ENCODE measurements at places on chromosomes 6 and 20.

GRCh38 chr6:14743144-14743473 lies 502.8 kb upstream of the JARID2 start:
- DNase-seq, result no peak

- no peak for DNase-seq
These were observed 40.2 kb downstream of the PDYN start for GRCh38 chr20:1953621-1954020.

GRCh38 chr6:163367497-163368183 lies 46.9 kb upstream of the QKI start:
- DNase-seq, result no peak

- DNase-seq, result no peak
These were observed 19.0 kb upstream of the BHLHE23 start for GRCh38 chr20:63025534-63026331.

GRCh38 chr6:151808371-151809241 lies 1.1 kb downstream of the ESR1 start:
- no peak for DNase-seq

GRCh38 chr20:33646191-33646590 lies 15.9 kb upstream of the C20orf144 start:
- DNase-seq, result no peak

- no peak for DNase-seq
These were observed 320.6 kb downstream of the QKI start for GRCh38 chr6:163735076-163735475.

GRCh38 chr20:15756754-15757115 lies 816.5 kb downstream of the KIF16B start:
- no peak for DNase-seq

- no peak for DNase-seq
These were observed 6.0 kb downstream of the APMAP start for GRCh38 chr20:24986436-24987015.

GRCh38 chr6:169132352-169132940 lies 121.2 kb downstream of the THBS2 start:
- DNase-seq, result no peak

DNA sequence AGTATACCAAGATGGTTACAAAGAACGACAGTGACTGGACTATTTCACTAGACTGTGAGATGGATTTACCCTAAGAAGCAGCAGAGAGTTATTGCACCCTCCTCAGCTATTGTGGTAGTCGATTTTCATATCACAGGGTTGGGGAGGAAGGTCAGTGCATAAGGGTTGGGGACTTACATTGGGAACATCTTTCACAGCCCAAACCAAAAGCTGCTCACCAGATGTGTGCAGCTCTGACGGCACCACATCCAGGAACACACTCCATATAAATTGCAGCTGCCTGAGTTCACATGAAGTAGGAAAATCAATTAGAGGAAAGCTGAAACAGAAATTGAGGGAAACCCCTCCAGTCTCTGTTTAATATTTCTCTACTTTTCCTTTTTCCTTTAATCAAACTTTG lies 470.5 kb upstream of the NRSN1 start:
- no peak for DNase-seq

- DNase-seq, result no peak
These were observed 324.9 kb upstream of the CITED2 start for GRCh38 chr6:139699335-139699734.

DNA sequence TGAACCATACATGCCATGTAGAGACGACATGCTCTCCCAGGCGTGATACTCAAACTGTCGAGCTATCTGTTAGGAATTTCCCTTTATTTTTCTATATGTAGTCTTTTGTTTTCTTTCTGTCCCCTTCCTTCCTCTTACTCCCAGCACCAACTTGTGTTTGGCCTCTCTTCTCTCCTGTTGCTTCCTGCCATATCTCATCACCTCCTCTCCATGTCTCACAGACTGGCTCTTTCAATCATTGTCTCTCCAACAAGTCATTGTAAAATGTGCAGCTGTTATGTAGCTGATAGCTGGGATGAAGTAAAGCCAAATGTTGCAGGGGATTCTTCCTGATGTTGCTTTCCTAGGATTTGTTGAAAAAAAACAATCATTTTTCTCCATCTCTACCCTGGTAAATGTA lies 234.5 kb downstream of the TMEM242 start:
- DNase-seq, result no peak

GRCh38 chr6:144234399-144234798 lies 50.7 kb upstream of the UTRN start:
- no peak for DNase-seq

DNA sequence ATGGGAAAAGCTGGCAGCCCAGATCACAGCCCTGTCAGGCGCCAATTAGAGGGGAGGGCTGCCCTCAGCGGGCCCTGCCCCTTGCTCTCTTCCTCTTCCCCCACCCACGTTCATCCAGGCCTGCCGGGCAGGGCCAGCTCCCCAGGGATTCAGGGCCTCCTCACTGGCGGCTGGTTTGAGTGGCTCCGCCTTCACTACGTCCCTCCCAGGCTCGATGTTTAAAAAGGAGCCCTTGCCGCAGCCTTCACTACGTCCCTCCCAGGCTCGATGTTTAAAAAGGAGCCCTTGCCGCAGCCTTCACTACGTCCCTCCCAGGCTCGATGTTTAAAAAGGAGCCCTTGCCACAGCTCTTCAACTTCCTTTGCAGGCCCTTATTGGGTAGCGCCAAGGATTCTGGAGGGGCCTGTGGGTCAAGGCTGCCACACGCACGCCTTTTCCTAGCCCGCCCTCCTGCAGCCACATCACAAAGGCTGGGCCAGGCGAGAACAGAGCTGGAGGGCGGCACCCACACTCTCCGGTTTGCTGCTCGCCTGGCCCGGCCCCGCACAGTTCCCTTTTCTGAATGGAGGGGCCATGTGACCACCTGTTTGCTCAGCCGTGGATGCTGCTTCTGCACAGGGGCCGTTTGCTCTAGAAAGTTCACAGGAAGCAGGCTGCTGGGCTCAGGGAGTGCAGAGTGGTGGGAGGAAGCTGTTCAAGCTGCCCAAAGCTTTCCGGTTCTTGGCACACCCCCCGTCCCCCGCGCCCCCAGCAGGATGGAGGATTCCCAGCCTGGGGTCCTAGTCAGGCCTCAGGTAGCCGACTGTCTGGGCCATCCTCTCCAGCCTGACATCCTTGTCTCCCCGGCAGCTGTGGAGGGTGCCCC lies 1.6 kb downstream of the SLC17A9 start:
- DNase-seq, result peak; percentile 60

DNA sequence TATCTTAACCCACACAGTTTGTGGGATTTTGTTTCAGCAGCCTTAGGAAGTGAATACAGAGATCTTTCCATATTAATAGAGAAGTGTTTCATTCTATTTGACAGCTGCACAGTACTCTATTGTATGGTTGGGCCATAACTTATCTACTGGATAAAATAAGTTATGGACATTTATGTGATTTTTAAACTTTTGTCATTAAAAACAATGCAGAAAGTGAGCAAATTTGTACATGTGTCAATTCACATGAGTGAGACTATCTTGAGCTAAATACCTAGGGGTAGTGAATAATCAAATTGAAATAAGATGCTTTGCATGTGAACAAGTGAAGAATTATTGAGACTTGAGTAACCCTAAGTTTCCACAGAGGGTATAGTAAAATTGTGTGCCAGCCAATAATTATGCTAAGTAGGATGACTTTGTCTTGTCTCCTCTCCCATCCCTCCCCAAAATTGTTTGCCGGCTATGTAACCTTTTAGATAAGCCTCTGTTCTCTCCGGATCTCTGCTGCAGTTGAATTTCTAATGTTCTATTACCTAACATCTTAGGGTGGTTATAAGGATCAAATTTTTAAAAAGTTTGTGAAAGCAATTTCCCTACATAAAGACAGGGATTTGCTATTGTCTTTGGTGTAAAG lies 33.3 kb upstream of the TPBG start:
- DNase-seq, result no peak

GRCh38 chr20:24604966-24605665 lies 135.7 kb downstream of the SYNDIG1 start:
- no peak for DNase-seq

DNA sequence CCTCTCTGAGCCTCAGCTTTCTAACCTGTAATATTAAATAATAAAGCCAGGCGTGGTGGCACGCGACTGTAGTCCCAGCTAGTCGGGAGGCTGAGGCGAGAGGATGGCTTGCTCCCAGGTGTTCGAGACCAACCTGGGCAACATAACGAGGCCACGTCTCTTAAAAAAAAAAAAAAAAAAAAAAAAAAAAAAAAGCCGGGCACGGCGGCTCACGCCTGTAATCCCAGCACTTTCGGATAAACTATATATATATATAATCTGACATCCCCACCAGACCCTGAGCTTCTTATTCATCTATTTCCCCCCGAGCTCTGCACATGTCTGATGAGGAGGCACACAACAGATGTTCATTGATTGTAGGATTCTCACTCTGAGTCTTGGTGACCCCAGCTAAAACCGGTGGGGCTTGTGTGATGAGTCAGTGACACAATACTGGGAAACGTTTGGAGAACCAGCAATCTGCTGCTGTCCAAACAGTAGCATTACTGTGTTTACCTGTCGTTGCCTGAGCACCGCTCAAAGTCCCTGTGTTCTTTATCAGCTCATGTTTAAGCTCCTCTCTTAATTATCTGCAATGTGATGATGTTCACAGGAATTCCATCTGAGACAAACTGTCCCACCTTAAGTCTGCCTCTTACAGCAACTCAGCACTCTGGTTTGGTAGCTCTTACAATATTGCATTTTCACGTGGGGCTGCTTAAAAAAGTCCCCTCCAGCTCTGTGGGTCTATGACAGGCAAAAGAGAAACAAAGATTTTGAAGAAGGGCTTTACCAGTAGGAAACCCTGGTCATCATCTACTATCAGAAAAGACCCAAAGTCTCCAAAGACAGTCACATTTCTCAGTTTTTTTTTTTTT lies 1.0 kb upstream of the SPATA2 start:
- DNase-seq, result no peak

- DNase-seq, result no peak
These were observed 3.6 kb upstream of the FOXC1 start for GRCh38 chr6:1605893-1606779.

GRCh38 chr6:166849749-166850183 lies 106.6 kb downstream of the RNASET2 start:
- no peak for DNase-seq

- no peak for DNase-seq
These were observed 14.1 kb downstream of the C6orf141 start for GRCh38 chr6:49564552-49564951.

- no peak for DNase-seq
These were observed 195.5 kb downstream of the DLL1 start for GRCh38 chr6:170095273-170095981.

GRCh38 chr6:155974811-155975323 lies 519.2 kb upstream of the NOX3 start:
- no peak for DNase-seq

DNA sequence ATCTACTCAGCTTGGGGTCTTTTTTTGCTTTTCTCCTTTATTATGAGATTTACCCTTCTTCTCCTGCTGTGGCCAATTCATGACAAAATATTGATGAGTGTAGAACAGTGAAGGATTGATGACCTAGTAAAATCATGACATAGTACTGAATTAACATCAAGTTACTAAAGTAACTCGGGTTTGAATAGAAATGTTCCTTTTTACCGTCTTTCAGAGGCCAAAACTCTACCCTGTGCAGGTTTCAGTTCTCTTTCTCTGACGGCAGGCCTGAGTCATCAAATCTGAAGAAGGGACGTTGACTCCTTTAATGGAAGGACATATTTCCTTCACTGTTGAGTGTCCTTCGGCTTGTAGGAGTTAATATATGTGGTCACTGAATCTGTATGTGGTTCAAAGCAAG lies 80.7 kb downstream of the RREB1 start:
- DNase-seq, result no peak

DNA sequence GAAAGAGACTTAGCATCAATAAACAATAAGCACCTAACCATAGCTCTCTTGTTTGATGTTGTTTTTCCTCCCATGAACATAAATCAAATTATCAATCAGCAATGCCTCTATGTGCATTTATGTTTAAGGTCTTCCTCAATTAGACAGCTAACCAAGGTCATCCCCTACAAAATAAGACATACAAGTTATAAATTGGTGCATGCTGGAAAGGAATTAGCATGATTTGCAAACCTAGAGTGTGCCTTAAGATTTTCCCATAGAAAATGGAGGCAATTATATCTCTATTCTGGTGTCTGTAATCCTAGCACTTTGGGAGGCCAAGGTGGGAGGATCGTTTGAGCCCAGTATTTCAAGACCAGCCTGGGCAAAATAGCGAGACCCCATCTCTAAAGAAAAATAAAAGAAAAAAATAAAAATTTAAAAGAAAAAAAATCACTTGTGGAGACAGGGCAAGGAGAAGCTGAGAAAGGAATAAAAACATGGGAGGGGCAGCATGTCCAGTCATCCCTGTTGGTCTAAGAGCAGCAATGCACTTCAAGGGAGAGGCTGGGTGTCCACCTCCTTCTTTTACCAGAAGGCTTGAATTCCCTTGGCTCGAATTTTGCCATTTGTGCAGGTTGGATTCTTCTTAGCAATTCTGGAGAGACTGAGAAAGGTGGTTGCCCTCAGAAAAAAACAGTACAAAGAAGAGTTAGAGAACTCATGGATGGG lies 9.3 kb upstream of the SLPI start:
- no peak for DNase-seq

DNA sequence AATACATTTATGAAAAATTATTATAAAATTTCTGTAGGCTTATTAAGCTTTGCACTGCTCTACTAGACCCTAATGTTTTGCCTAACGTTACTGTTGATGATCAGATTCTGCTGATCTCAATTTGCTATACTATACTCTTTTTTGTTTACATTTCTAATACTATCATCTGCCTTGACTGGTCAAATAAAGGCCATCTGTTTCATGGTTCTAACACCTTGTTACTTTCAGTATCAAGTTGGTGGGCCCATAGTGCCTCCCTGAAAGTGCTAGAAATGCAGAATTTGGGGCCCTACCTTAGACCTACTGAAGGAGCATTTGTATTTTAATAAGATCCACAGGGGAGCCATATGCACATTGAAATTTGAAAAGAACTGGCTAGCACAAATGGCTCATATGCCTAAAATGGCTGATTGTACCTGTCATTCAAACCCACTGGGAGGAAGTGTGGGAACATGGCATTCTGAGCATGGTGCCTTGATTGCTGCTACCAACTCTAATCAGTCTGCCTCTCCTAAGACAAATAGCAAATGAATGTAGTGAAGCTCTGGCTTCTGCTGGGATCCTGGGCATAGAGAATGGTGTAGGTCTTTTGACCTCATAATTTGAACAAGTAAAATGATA lies 199.1 kb upstream of the BTBD3 start:
- DNase-seq, result no peak

DNA sequence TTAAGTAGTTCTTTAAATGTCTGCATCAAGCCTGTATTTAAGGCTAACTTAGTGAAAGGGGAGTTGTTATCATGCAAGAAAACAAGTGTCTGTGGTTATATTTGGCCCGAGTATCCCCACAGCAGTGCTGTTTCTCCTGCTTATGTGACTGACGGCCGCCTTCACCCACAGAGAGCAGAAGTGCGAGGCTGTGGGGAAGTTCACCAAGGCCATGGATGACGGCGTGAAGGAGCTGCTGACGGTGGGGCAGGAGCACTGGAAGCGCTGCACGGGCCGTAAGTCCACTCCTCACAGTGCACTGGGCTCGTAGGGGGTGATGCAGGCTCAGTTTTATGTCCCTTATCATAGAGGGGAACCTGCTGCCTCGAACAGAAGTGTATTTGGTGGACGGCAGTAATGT lies 53.2 kb upstream of the SYNJ2 start:
- DNase-seq, result no peak

- DNase-seq, result no peak
These were observed 661.7 kb downstream of the KIF16B start for GRCh38 chr20:15911581-15911980.

Measured in amygdala (tissue), 56 donors.